ENCODE measurements at places on chromosomes 4 and X. TPM values are rescaled to one million over a fixed set of nuclear protein-coding genes. Genes with fewer than 3 reads are reported as not detected.
A peak's percentile ranks its signal among the peaks of the same experiment; 100 is the strongest.

GRCh38 chr4:40418430-40419230 lies 83.5 kb downstream of the CHRNA9 start:
- no peak for DNase-seq
- H3K36me3 ChIP-seq: no peaks in the 10 kb centered on the region
- no peak overlapping the region for H3K4me3 ChIP-seq
- H3K27ac ChIP-seq: no peak overlapping the region
- H3K27me3 ChIP-seq: no peaks in the 10 kb centered on the region

DNA sequence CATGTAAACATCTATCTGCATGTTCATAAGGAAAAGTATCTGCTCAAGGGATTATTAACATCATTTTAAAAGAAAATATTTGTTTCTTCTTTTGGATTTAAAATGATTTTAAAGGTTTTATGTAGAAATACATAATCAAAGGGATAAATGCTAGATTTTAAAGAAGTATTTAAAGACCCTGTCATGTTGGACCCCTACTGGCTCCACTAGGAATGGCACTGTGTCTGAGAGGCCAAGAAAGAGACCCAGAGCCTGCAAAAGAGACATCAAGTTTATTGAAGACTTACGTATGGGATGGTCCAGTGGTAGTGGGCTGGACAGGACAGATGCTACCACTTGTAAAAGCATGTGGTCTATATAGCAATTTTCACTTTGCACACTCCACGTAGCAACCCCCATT lies 78.7 kb upstream of the PCDH18 start:
- no peaks in the 10 kb centered on the region for H3K4me1 ChIP-seq
- no peaks in the 10 kb centered on the region for H3K27me3 ChIP-seq
- no peak overlapping the region for H3K4me3 ChIP-seq
- no peak overlapping the region for H3K27ac ChIP-seq
- no peak for DNase-seq

DNA sequence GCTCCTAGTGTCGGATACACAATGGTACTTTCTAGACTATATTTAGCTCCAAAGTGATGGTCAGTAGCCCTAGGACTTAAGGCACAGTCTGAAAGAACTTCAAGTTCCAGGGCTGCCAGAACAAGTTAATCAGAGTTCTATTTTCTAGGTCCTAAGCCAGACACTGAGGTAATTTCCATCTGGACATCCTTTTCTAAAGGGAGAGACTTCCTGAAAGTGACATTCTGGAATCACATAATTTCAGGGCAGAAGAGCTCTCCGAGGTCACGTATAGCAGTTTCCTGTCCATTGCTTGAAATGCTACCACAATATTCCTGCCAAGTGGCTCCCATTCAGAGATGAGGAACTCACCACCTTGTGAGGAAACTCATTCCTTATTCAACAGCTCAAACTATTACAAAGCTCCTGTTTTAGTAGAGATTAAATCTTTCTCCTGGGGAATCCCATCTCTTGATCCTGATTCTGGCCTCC lies 117.9 kb downstream of the COL25A1 start:
- H3K4me3 ChIP-seq: no peak overlapping the region
- H3K27ac ChIP-seq: no peak overlapping the region
- H3K27me3 ChIP-seq: no peaks in the 10 kb centered on the region
- peak; percentile 24 for DNase-seq
- no peaks in the 10 kb centered on the region for H3K36me3 ChIP-seq

GRCh38 chrX:57595381-57595811 lies 3.6 kb downstream of the ZXDB start:
- H3K36me3 ChIP-seq: no peaks in the 10 kb centered on the region
- no peaks in the 10 kb centered on the region for H3K27me3 ChIP-seq
- peak; percentile 90 for DNase-seq
- peaks cover 20% of the 10 kb centered on the region for H3K4me1 ChIP-seq

GRCh38 chr4:155966731-155967395 lies 13.2 kb upstream of the CTSO start:
- no peaks in the 10 kb centered on the region for H3K4me1 ChIP-seq
- no peaks in the 10 kb centered on the region for H3K36me3 ChIP-seq
- DNase-seq: peak; percentile 60
- no peak overlapping the region for H3K4me3 ChIP-seq
- no peaks in the 10 kb centered on the region for H3K27me3 ChIP-seq
- no peak overlapping the region for H3K27ac ChIP-seq

- H3K27ac ChIP-seq: no peak overlapping the region
- H3K27me3 ChIP-seq: no peaks in the 10 kb centered on the region
- no peaks in the 10 kb centered on the region for H3K36me3 ChIP-seq
- DNase-seq: peak; percentile 32
- H3K4me3 ChIP-seq: no peak overlapping the region
Observed at GRCh38 chrX:119512146-119512800, 44.0 kb downstream of the SLC25A5 start.

GRCh38 chr4:1356181-1356998 lies 9.4 kb downstream of the UVSSA start:
- peaks cover 4% of the 10 kb centered on the region for H3K4me1 ChIP-seq
- no peak overlapping the region for H3K4me3 ChIP-seq
- no peak overlapping the region for H3K27ac ChIP-seq
- no peaks in the 10 kb centered on the region for H3K36me3 ChIP-seq

GRCh38 chr4:2689114-2689513 lies 67.0 kb downstream of the TNIP2 start:
- no peak for DNase-seq
- no peak overlapping the region for H3K4me3 ChIP-seq
- peaks cover 26% of the 10 kb centered on the region for H3K36me3 ChIP-seq
- peaks cover 4% of the 10 kb centered on the region for H3K4me1 ChIP-seq
- no peaks in the 10 kb centered on the region for H3K27me3 ChIP-seq

GRCh38 chr4:142846729-142847596 lies 862 bp upstream of the INPP4B start:
- peaks cover 11% of the 10 kb centered on the region for H3K4me1 ChIP-seq
- H3K4me3 ChIP-seq: peak overlapping the region; percentile 80
- H3K27ac ChIP-seq: no peak overlapping the region

DNA sequence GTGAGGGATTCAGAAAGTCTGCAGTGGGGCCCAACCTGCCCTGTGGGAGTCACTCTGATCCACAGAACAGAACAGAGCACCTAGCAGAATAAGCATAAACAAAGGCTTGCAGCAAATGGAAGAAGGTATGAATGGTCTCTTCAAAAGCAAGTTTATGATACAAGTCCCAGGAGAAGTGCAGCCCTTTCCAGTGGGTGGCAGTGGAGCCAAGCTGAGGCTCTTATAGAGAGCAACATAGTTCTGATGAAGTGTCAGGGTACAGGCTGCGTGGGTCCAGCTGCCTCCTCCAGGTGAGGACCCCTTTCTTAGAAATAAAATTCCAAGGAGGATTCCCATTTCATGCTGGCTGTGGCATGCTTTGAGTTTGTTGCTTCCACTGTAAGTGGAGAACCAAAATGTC lies 88.8 kb upstream of the PAK3 start:
- no peak for DNase-seq
- H3K27ac ChIP-seq: no peak overlapping the region
- H3K4me1 ChIP-seq: no peaks in the 10 kb centered on the region
- H3K27me3 ChIP-seq: no peaks in the 10 kb centered on the region

GRCh38 chr4:39308611-39309010 lies 57.6 kb downstream of the RFC1 start:
- H3K27ac ChIP-seq: no peak overlapping the region
- H3K4me3 ChIP-seq: no peak overlapping the region
- DNase-seq: peak; percentile 42
- peaks cover 32% of the 10 kb centered on the region for H3K36me3 ChIP-seq
- H3K4me1 ChIP-seq: peaks cover 5% of the 10 kb centered on the region
- no peaks in the 10 kb centered on the region for H3K27me3 ChIP-seq

DNA sequence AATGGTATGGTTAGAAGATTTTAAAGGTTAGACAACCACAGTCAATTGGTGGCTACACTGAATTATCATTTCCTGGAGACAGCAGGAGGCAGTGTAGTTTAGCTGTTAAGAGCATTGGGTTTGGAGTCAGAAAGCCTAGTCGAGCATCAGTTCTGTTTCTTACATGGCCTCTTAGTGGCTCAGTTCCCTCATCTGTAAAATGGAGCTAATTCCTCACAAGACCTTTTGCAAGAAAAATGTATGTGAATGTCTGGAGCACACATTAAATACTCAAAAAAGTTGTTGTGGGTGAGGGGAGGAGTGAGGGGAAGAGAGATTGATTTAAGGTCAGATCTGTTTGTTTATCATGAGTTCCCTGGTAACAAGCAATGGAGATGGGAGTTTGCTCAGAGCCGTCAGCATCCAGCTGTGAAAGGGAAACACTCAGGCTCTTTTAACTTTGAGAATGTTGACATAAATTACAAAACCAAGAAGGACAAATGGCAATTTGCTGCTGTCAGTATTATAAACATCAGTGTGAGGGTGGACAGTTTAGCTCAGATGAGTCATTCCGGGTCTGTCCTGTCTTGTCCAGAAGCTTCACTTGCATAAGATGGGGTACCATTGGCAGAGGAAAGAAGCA lies 98.2 kb upstream of the PGRMC2 start:
- H3K27ac ChIP-seq: peak overlapping the region; percentile 82
- no peaks in the 10 kb centered on the region for H3K27me3 ChIP-seq
- H3K4me1 ChIP-seq: peaks cover 43% of the 10 kb centered on the region
- no peak overlapping the region for H3K4me3 ChIP-seq

GRCh38 chr4:75658876-75659275 lies 14.3 kb downstream of the G3BP2 start:
- peak; percentile 55 for DNase-seq
- H3K27me3 ChIP-seq: no peaks in the 10 kb centered on the region
- H3K36me3 ChIP-seq: peaks cover 30% of the 10 kb centered on the region
- peaks cover 2% of the 10 kb centered on the region for H3K4me1 ChIP-seq

DNA sequence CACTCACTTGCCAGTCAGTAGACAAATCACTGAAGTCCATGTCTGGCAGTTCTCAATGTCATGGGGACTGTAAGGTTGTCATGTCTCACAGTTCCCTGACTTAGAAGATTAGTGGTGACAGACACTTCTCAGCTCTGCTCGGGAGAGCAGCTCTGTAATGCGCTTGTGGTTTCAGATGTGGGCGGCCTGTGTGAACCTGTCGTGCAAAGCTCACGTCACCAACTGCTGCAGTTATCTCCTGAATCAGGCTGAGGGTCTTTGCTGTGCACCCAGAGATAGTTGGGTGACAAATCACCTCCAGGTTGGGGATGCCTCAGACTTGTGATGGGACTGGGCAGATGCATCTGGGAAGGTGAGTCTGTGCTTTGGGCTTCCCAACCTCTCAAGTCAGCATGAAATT lies at the start of gene IL9R:
Gene IL9R (plus strand): TSS at position 261 of the 400 bp plus-strand sequence. CDS start 64 bp downstream, at position 325.
- H3K27ac ChIP-seq: no peak within 1 kb of the TSS
- no peaks in the 10 kb centered on the region for H3K36me3 ChIP-seq
- H3K4me1 ChIP-seq: no peaks in the 10 kb centered on the region
- no peak for DNase-seq

- H3K27me3 ChIP-seq: no peaks in the 10 kb centered on the region
- no peak overlapping the region for H3K4me3 ChIP-seq
- DNase-seq: peak; percentile 89
- H3K4me1 ChIP-seq: peaks cover 14% of the 10 kb centered on the region
- no peaks in the 10 kb centered on the region for H3K36me3 ChIP-seq
Observed at GRCh38 chr4:119209077-119209476, 3.4 kb upstream of the USP53 start.

GRCh38 chrX:151825925-151826485 lies 86.7 kb upstream of the MAGEA4 start:
- no peaks in the 10 kb centered on the region for H3K36me3 ChIP-seq
- H3K27ac ChIP-seq: peak overlapping the region; percentile 57
- peak; percentile 90 for DNase-seq
- H3K4me3 ChIP-seq: no peak overlapping the region

DNA sequence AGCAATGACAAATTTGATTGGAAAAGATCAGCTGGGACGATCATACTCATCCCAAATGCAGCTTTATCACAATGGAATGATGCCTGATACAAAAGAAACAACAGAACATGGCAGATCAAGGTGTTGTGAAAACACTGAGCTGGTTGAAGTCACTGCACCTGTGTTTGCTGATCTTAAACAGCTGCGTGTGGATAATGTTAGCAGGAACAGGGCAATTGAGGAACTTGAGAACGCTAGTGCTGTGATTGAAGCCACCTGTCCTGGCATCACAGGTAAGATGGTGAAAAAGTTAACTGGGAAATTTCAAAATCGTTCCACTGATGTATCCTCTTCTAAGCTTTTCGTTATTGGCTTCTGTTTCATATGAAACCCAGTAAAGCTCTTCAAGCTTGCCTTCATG lies 27.4 kb upstream of the SOD3 start:
- peaks cover 32% of the 10 kb centered on the region for H3K4me1 ChIP-seq
- no peaks in the 10 kb centered on the region for H3K27me3 ChIP-seq
- H3K36me3 ChIP-seq: no peaks in the 10 kb centered on the region
- no peak overlapping the region for H3K4me3 ChIP-seq

- H3K27me3 ChIP-seq: no peaks in the 10 kb centered on the region
- no peaks in the 10 kb centered on the region for H3K36me3 ChIP-seq
- DNase-seq: peak; percentile 94
- peaks cover 15% of the 10 kb centered on the region for H3K4me1 ChIP-seq
- no peak overlapping the region for H3K27ac ChIP-seq
Observed at GRCh38 chr4:16667464-16667863, 231.0 kb downstream of the LDB2 start.

- H3K27ac ChIP-seq: no peak overlapping the region
- H3K36me3 ChIP-seq: no peaks in the 10 kb centered on the region
- peaks cover 6% of the 10 kb centered on the region for H3K4me1 ChIP-seq
Observed at GRCh38 chr4:181752516-181752915, 490.7 kb upstream of the TENM3 start.

- H3K27me3 ChIP-seq: no peaks in the 10 kb centered on the region
- H3K27ac ChIP-seq: no peak overlapping the region
- H3K4me3 ChIP-seq: no peak overlapping the region
- H3K4me1 ChIP-seq: no peaks in the 10 kb centered on the region
- H3K36me3 ChIP-seq: no peaks in the 10 kb centered on the region
Observed at GRCh38 chrX:84477114-84477513, 25.1 kb downstream of the HDX start.

DNA sequence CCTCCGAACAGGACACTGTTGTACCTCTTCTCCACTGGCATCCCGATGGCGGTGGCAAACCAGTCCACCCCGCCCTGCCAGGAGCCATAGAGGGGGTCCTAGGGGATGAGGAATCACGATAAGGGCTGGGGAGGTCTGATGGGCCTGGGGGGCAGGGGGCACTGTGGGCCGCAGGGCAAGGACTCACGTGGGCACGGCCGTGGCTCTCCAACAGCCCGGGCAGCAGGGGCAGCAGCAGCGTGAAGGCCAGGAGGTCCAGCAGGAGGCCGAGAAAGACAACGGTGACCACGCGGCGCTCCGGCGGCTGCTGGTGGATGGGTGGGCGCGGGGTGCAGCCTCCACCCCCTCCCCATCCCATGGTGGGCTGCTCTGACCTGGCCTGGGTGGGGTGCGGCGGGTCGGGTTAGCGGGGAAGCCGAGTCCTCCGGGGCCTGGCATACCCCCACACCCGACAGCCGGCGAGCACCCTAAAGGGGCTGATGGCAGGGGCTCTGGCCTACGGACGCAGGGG lies 29.6 kb downstream of the NOP14 start:
- peaks cover 44% of the 10 kb centered on the region for H3K4me1 ChIP-seq
- H3K4me3 ChIP-seq: peak overlapping the region; percentile 63
- peak overlapping the region; percentile 17 for H3K27ac ChIP-seq
- DNase-seq: no peak
- no peaks in the 10 kb centered on the region for H3K27me3 ChIP-seq
- peaks cover 16% of the 10 kb centered on the region for H3K36me3 ChIP-seq

The FOXP3 gene
- 0.09 TPM for total RNA-seq

The RAB39B gene
- 1.5 TPM for total RNA-seq

The SPATA18 gene
- total RNA-seq: 19.0 TPM

The MED28 gene
- 43.6 TPM for total RNA-seq

The TXK gene
- not detected for total RNA-seq

The VGLL1 gene
- total RNA-seq: 1.3 TPM
